Activated CD4-positive, alpha-beta T cell treated with anti-CD3 and anti-CD28 coated beads, Interleukin-2, amount 10 ng/mL, durations not matched to agents 24 days and 14 days (primary cell): ENCODE measurements at places on chromosomes 5 and 9.

- H3K27me3 ChIP-seq: no peaks in the 10 kb centered on the region
- H3K36me3 ChIP-seq: no peaks in the 10 kb centered on the region
- no peak overlapping the region for H3K27ac ChIP-seq
- no peak overlapping the region for H3K4me3 ChIP-seq
These were observed 14.9 kb downstream of the ZNF474 start for GRCh38 chr5:122144236-122144635.

DNA sequence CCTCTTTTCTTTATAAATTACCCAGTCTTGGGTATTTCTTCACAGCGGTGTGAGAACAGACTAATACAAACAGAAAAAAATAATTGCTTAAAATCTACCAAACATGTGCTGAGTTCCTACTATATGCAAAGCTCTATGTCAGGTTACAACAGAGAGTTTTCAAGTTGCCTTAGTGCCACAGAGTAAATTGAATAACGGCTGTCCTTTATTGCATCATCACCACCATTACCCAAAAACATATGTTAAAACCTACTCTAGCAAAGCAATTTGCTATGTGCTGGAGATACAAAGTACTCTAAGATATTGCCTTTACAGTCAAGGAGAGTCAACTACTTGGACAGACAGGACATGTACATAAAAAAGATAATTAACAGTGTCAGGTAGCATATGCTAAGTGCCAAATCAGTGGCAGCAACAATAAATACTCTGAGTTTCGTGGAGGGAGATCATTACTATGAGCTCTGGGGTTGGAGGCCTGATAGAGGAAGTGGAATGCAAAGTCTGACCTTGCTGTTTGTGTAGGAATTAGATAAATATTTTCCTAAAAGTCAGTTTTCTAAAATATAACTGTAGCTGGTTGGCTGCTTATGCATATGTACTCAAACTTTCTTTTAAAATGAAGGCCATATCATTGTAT lies 1058.7 kb upstream of the WWC1 start:
- DNase-seq: no peak
- no peaks in the 10 kb centered on the region for H3K4me1 ChIP-seq
- H3K27ac ChIP-seq: no peak overlapping the region
- no peak overlapping the region for H3K4me3 ChIP-seq
- H3K36me3 ChIP-seq: no peaks in the 10 kb centered on the region

DNA sequence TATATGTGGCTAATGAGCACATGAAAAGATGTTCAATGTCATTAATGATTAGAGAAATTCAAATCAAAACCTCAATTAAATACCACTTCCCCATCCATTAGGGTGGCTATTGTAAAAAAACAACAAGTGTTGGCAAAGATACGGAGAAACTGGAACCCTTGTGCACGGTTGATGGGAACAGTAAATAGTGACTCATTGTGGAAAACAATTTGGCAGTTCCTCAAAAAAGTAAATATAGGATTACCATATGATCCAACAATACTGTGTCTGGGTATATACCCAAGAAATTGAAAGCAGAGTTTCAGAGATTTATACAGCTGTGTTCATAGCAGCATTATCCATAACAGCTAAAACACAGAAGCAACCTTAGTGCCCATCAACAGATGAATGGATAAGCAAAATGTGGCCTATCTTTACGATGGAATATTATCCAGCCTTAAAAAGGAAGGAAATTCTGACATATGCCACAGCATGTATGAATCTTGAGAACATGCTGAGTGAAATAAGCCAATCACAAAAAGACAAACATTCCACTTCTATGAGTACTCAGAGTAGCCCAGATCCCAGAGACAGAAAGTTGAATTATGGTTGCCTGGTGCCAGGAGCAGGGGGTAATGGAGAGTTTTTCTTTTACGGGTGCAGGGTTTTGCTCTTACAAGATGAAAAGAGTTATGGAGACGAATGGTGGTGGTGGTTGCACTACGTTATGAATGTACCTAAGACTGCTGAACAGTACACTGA lies 41.4 kb upstream of the LRRC14B start:
- DNase-seq: no peak
- no peaks in the 10 kb centered on the region for H3K4me1 ChIP-seq
- no peak overlapping the region for H3K27ac ChIP-seq
- H3K4me3 ChIP-seq: no peak overlapping the region
- peaks cover 2% of the 10 kb centered on the region for H3K27me3 ChIP-seq
- no peaks in the 10 kb centered on the region for H3K36me3 ChIP-seq

GRCh38 chr5:173567548-173567947 lies 48.9 kb downstream of the BOD1 start:
- no peak overlapping the region for H3K4me3 ChIP-seq
- no peaks in the 10 kb centered on the region for H3K4me1 ChIP-seq
- no peak overlapping the region for H3K27ac ChIP-seq
- peaks cover 4% of the 10 kb centered on the region for H3K27me3 ChIP-seq

DNA sequence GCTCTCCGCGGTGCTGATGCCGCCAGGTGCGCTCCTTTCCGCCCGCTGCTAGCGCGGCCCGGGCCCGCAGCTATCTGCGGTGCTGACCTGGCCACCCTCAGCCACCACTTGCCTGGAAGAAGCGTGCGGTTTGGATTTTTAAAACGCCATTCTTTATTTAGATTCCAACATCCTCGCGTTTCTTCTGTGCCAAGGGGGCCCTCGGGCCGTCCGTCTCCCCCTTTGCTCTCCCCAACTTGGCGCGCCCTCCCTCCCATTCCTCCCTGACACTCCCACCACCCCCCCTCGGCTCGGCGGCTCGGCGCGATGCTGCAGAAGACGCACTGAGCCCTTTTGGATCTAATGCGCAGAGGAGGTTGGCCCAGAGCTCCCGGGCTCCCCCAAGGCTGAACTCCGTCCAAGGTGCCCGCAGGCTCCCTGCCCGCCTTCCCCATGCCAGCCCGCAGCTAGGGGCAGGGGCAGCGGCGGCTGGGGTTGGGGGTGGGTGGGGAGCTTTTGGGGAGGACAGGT lies at the start of gene BARHL1:
BARHL1 (plus strand) TSS at position 331 of the 510 bp plus-strand sequence. CDS start 192 bp downstream, outside the sequence.
- H3K27ac ChIP-seq: peak within 1 kb of the TSS; percentile 51
- H3K4me1 ChIP-seq: peaks cover 8% of the 10 kb centered on the region
- no peak for DNase-seq
- H3K27me3 ChIP-seq: peaks cover 72% of the 10 kb centered on the region

DNA sequence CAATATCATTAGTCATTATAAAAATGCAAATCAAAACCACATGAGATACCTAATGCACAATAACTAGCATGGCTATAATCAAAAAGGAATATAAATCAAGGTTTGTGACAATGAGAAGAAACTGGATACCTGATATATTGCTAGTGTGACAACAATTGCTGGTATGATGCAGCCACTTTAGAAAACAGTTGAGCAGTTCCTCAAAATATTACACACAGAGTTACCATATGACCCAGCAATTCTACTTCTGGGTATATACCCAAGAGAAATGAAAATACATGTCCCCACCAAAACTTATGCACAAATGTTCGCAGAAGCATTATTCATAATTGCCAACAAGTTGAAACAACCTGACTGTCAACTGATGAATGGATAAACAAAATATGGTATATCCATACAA lies 339.7 kb upstream of the POU5F2 start:
- H3K36me3 ChIP-seq: peaks cover 2% of the 10 kb centered on the region
- no peak overlapping the region for H3K27ac ChIP-seq
- H3K27me3 ChIP-seq: no peaks in the 10 kb centered on the region
- H3K4me1 ChIP-seq: no peaks in the 10 kb centered on the region

GRCh38 chr9:137461663-137462395 lies 2.7 kb upstream of the NSMF start:
- H3K4me1 ChIP-seq: peaks cover 3% of the 10 kb centered on the region
- H3K27ac ChIP-seq: peak overlapping the region; percentile 83
- peaks cover 4% of the 10 kb centered on the region for H3K36me3 ChIP-seq
- no peaks in the 10 kb centered on the region for H3K27me3 ChIP-seq
- H3K4me3 ChIP-seq: peak overlapping the region; percentile 69

GRCh38 chr5:168135897-168136296 lies 155.5 kb upstream of the WWC1 start:
- H3K4me3 ChIP-seq: no peak overlapping the region
- peaks cover 2% of the 10 kb centered on the region for H3K4me1 ChIP-seq
- DNase-seq: no peak
- H3K27me3 ChIP-seq: peaks cover 2% of the 10 kb centered on the region

DNA sequence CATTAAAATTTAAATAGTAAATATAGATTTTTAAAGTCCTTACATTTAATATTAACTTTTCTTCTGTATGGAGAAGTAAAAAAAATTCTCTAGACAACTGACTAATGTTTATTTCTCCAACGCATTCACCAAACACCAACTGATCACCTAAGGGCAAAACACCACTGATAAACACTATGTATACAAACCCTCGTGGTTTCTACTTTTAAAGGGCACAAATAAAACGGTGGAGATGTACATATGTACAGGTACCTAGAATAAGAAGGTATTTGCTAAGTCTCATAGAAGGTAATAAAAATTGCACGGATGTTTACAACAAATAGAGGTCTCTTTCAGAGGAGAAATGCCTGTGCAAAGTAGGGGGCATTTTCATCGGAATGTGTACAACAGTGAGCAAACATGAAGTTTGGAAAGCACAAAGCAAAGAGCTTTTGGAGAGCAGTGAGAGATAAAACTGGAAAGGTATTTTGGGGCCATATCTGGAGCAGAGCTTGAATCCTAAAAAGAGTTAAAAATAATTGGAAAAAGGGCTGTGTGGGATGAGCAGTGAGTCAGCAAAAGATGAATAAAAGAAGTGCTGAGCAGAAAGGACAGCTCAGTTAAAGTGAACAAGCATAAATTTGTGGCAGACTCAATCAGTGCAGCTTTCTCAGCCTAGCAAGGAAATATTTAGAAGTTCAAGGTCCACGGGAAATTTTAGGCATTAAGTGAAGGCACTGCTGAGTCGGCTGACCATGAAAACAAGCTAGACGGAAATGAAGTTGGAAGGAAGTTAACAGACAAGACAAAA lies 160.0 kb downstream of the TMEM161B start:
- no peaks in the 10 kb centered on the region for H3K4me1 ChIP-seq
- DNase-seq: no peak
- no peaks in the 10 kb centered on the region for H3K36me3 ChIP-seq
- no peaks in the 10 kb centered on the region for H3K27me3 ChIP-seq

DNA sequence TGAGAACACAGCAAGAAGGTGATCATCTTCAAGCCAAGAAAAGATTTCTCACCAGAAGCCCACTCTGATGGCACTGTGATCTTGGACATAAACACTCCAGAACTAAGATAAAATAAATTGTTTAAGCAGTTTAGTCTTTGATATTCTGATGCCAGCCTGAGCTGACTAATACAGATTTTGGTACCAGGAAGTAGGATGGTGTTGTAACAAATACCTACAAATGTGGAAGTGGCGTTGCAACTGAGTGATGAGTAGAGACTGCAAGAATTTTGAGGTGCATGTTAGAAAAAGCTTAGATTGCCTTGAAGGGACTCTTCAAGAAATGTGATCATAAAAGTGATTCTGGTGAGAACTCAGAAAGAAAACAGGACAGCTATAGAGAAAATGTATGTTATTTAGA lies 592.4 kb upstream of the DAB2 start:
- no peaks in the 10 kb centered on the region for H3K27me3 ChIP-seq
- no peak overlapping the region for H3K4me3 ChIP-seq
- no peaks in the 10 kb centered on the region for H3K36me3 ChIP-seq
- no peak overlapping the region for H3K27ac ChIP-seq
- DNase-seq: no peak

GRCh38 chr9:22165144-22165543 lies 156.0 kb upstream of the CDKN2B start:
- H3K36me3 ChIP-seq: no peaks in the 10 kb centered on the region
- no peaks in the 10 kb centered on the region for H3K4me1 ChIP-seq
- no peak overlapping the region for H3K27ac ChIP-seq
- H3K4me3 ChIP-seq: no peak overlapping the region
- H3K27me3 ChIP-seq: peaks cover 42% of the 10 kb centered on the region

DNA sequence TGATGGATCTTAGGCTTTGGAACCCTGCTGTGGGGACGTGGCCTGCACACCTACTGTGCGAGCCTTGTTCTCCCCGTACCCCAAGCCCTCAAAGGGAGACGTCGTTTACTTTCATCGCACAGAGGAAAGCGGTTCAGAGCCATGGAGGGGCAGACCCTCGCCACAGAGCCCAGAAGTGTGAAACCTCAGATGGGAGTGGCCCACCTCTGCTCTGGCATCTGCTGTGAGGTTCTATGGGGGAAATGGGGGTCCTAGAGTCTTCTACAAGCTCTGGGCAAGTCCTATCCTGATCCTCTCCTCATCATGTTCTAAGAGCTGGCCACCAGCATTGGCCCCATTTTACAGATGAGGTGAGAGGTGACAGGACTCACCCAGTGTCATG lies 3.7 kb upstream of the RNF44 start:
- H3K27me3 ChIP-seq: no peaks in the 10 kb centered on the region
- peaks cover 54% of the 10 kb centered on the region for H3K4me1 ChIP-seq
- no peaks in the 10 kb centered on the region for H3K36me3 ChIP-seq
- H3K4me3 ChIP-seq: peak overlapping the region; percentile 86
- no peak for DNase-seq

DNA sequence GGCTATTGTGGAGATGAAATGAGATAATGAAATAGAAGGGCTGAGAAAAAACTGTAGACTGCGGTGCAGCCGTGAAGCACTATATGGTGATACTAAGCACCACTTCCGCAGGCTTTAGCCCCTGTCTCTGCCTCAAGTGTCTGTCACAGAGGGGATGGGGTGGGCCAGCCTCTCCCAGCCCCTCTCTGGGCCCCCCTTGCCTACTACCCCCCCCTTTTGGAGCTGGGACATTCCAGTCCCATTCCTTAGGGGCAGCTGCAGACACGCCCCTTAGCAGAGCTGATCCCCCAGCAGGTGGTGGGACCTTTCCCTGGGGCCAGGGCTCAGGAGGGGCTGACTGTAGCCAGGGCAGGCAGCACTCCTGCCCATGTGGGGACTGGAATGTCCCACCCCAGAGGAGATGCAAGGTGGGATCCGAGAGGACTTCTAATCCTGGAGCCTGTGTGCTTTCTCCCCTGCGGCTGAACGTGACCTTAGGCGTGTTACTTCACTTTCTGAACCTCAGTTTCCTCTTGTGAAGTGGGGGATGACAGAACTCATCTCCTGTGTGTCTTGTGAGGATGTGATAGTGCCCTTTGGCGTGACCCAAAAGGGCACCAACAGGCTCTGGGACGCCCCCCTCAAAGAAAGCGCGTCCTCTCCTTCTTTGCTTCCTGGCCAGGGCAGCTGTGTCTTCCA lies 1.9 kb downstream of the N4BP3 start:
- H3K36me3 ChIP-seq: peaks cover 2% of the 10 kb centered on the region
- peak; percentile 63 for DNase-seq
- H3K4me3 ChIP-seq: peak overlapping the region; percentile 93

DNA sequence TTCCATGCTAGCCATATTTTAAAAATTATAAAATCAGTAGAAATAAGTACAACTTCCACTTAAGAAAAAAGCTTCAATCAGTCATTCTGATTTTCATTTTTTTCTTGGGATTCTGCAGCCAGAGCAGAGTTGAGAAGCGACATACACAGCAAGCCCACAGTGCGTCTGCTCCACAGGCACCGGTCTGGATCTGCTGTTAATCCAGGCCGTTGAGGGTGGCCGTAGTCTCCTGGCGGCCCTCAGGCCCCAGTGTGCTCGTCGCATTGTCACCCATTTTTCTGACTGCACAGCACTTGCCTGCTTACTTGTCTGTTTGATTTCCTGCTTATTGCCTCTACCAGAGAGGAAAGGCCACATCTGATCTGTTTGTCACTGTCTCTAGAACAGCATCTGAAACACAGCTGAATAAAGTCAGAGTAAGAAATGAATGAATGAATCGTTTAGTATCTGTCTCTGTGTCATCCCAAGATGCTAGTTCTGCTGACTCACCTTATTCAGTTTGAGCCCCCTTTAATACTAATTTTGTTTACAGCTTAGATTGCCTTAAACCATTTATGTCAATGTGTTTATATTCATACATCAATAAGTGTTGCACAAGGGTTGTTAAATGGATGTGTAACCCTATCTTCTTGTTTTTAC lies 11.6 kb upstream of the ASPN start:
- DNase-seq: no peak
- no peak overlapping the region for H3K27ac ChIP-seq
- peaks cover 6% of the 10 kb centered on the region for H3K4me1 ChIP-seq
- no peaks in the 10 kb centered on the region for H3K36me3 ChIP-seq
- no peaks in the 10 kb centered on the region for H3K27me3 ChIP-seq
